ENCODE measurements at places on chromosomes 2 and 18.
A peak's percentile ranks its signal among the peaks of the same experiment; 100 is the strongest.

GRCh38 chr2:73939419-73939818 is 12.7 kb downstream of the DGUOK start:
- DNase-seq, result no peak

DNA sequence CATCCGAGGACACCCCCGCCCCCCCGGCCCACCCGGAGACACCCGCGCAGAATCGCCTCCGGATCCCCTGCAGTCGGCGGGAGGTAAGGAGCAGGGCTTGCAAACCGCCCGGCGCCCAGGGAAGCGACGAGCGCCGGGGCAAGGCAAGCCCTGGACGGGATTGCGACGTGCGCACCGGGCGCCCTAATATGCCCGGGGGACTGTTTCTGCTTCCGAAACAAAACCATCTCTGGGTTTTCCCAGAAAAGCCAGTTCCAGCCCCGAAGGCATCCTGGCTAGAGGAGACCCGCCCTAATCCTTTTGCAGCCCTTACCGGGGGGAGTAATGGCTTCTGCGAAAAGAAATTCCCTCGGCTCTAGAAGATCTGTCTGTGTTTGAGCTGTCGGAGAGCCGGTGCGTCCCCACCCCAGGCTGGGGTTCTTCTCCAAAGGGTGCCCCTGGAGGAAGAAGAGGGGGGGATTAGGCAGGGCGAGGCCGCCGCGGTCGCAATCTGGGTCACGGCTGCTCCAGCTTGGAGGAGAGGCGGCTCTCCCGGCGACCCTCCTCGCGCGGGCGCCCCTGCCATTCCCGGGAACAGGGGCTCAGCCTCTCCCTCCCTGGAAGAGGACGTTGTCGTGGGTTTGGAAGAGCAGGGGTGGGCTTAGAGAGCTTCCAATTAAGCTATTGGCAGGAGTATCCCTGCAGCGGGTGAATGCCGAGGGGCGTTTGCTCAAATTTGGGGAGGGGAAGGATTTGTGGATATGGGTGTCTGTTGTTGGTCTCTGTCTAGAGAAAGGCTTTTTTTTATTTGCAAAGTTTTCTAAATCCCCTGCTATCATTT is 521 bp downstream of the MYCN start:
- no peak for DNase-seq

GRCh38 chr2:206023183-206023582 is 62.8 kb downstream of the INO80D start:
- DNase-seq, result no peak

GRCh38 chr18:26415631-26416030 is 132.7 kb downstream of the KCTD1 start:
- DNase-seq, result no peak

GRCh38 chr2:219567791-219568361 is 3.5 kb downstream of the OBSL1 start:
- DNase-seq, result no peak

DNA sequence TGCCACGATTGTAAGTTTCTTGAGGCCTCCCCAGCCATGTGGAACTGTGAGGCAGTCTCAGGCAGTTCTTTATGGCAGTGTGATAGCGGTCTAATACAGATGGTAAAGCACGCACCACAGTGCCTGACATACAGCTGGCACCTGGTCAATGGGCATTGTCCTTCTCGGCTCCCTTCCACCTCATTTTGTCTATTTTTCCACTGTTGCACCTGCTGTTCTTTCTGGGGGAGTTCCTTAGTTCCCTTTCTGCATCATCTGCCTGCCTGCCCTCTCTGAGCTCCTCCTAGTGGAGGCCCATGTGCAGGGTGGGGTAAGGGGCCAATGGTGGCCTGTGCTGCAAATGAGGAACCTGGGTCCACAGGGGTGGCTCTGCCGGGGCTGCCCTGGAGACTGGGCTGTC is 157.6 kb downstream of the LPIN1 start:
- no peak for DNase-seq

GRCh38 chr2:211237586-211238275 is 681.3 kb downstream of the CPS1 start:
- DNase-seq, result no peak

DNA sequence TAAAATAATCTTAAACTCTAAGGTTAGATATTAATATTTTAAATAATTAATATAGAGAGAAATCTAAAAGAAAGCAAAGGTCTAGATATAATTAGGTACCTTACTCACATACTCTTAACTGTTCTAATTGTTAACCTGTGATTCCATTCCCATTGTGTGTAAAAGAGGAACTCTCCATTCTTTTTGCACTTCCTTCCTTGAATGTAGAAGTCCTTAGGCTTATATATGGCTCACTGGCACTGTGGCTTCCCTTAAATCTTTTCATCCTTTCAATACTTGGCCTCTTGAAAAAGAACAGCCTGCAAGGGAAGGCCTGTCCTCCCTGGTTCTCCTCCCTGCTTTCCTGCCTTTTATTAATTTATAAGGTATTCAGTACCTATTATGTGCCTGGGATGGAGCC is 182.8 kb upstream of the FOSL2 start:
- no peak for DNase-seq

GRCh38 chr2:160363961-160364360 is 129.6 kb downstream of the RBMS1 start:
- DNase-seq, result no peak

GRCh38 chr18:35144698-35145097 is 96.1 kb upstream of the ZNF397 start:
- no peak for DNase-seq

DNA sequence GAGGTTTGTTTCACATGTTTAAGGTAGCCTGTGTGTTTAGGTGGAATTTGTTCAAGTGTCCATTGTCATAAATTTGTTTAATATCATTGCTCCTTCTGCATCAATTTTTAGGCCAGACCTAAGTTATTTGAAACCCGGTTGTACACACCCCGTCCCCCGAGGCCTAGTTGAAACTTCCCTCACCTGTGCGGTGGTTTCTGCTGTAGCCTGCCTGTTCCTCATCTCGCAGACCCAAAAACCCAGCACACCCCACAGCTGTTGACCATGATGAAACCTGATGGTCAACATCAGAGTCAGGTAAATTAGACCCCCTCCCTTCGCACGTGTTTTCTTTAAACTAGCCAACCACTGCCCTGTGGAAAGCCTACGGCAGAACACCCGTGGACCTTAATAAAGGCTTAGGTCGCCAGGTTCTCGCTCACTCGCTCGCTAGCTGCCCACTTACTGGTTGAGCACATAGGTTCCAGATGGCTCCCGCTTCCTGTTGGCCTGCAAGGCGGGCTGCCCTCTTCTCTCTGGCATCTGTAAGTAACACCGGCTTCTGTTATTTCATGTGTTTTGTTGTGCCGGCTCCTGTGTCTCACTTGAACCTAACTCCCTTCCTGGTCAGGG is 64.4 kb downstream of the EML6 start:
- no peak for DNase-seq

DNA sequence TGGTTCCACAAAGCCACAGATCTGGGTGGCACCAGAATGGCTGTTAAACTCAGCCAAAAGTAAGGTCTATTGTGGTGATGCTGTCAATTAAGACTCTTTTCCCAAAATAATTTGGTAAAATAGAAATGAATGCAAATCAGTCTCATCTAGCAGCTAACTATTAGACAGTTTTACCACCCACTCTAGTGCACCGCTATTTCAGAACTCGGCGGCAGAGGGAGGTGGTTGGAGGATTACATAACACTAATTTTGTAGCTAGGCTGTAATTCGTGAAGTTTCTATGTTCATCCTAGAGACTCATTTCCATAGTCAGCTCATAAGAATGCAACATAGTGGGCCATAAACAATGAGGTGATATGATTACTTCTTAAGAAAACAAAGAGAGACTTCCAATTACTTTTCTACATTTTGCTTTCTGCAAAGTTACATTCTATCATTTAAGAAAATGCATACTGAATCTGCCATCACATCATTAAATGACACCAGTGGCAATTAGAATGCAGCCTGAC is 413.8 kb downstream of the FBXO15 start:
- DNase-seq, result no peak

- no peak for DNase-seq
Measured at GRCh38 chr2:240822280-240822847, 2.3 kb upstream of the KIF1A start.

DNA sequence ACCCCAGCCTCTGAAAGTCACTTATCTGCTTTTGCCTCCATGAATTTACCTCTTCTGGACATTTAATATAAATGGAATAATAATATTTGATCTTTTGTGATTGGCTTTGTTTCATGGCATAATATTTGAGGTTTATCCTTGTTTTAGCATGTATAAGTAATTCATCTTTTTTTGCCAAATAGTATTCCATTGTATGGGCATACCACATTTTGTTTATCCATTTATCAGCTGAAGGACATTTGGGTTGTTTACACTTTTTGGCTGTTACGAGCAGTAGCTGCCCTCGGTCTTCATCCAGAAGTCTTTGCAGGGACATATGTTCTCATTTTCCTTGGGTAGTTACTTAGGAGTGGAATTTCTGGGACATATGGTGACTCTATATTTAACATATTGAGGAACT is 53.0 kb upstream of the SMIM21 start:
- DNase-seq, result no peak

- no peak for DNase-seq
Measured at GRCh38 chr2:37348155-37348554, 3.7 kb downstream of the QPCT start.

DNA sequence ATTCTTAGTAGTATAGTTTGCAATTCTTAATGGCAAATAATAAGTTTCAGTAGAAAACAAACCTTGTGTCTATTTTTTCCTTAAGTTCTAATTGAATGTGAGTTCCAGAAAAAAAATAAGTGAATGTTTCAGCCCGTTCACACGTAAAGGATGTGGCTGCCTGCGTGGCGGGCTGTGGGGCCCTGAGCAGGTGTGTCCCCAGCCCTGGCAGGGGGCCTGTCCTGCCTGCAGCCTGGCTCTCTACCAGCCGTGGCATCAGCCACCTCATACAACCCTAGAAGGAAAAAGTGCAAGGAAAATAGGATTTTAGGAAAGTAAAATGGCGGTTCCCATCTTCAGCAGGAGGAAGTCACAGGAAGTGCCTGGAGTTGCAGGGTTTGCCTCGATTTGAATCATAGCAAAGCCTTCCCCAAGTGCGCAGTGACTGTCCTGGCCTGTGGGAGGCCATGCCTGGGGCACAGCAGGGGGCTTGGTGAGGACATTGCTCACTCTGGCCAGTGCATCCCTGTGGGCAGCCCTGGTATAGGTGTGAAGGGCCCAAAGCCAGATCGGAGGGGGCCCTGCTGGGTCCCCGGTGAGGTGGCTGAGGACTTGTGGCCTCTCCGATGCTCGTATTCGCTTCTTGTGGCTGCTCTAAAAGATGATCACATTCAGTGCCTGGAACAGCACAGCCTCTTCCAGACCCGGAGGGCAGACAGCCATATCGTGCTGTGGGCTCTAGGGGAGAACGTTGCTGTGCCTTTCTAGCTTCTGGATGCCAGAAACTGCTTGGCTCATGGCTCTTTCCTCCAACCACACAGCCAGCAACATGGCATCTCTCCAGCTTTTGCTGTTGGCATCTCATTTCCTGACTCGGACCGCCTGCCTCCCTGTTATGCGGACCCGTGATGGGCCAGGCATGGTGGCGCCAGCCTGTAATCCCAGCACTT is 12.6 kb downstream of the DTYMK start:
- DNase-seq, result no peak

- no peak for DNase-seq
Measured at GRCh38 chr2:130768191-130768855, 13.0 kb downstream of the AMER3 start.

DNA sequence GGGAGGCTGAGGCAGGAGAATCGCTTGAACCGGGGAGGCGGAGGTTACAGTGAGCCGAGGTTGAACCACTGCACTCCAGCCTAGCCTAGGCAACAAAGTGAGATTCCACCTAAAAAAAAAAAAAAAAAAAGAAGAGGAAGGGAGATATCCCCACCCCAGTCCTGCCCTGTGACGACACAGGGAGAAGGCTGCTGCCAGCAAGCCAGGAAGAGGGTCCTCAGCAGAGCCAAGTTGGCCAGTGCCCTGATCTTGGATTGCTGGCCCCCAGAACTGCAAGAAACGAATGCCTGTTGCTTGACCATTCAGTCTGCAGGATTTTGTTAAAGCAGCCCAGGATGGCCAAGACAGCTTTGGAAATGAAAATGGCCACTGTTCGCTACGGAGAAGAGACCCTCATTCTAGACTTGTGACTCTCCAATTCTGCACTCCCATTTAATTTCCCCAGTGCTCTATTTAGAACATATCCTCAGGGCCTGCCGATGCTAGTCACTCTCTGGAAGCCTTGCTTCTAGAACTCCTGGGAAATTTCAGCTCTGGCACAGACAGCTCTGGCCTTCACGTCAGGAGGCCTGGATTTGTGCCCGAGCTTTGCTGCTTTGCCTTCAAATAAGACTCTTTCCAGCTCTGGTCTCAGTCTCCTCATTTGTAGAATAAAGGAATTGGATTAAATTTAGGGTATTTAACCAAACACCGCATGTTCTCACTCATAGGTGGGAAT is 15.7 kb upstream of the AMMECR1L start:
- no peak for DNase-seq

DNA sequence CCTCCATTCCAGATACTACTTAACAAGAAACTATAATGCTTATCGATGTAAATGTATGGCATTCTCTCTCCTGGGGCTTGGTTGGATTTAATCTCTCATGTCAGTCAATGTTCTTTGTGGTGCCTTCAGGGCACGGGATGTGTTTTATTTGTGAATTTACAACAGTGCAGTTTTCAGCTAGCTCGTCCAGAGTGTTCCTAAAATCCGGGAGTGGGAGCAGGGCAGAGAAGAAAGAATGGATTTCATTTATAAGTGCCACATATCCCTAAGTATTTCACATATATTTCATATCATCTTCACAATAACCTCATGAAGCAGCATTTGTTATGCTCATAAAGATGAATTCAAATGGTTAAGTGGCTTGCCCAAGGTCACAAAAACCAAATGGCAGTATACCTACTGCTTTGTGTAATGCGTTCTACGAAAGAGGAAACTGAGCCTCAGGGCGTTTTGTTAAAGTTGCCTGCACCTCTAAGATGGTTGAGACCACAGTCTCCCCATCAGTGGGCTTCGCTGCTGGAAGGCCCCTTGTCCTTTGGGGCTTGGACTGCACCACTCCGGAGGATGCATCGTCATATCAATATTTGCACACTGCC is 134.7 kb upstream of the MGAT5 start:
- peak; percentile 8 for DNase-seq

- no peak for DNase-seq
Measured at GRCh38 chr2:172829229-172829628, 93.6 kb downstream of the RAPGEF4 start.

DNA sequence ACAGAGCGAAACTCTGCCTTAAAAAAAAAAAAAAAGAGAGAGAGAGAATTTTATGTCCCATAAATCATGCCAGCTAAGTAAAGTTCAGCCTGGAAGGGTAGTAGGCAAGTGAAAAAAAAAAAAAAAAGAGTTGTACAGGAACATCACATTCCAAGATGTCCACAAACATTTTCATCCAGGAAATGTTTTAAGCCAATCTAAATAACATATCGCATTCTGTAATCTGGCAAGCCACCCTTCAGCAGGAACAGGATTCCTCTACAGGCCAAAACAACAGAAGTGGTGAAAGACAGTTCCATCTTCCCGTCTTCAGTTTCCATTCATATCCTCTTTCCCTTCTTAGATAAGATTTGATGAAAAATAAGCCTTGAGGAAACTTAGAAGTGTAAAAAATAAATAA is 1108.1 kb upstream of the DDX18 start:
- no peak for DNase-seq

GRCh38 chr18:28116461-28116860 is 60.5 kb downstream of the CDH2 start:
- DNase-seq, result no peak

All from effector CD4-positive, alpha-beta T cell (primary cell).